ENCODE measurements at places on chromosomes 1 and 21. TPM values are rescaled to one million over a fixed set of nuclear protein-coding genes. Genes with fewer than 3 reads are reported as not detected.

- no peak for DNase-seq
These were observed 199.7 kb upstream of the ADGRL2 start for GRCh38 chr1:81600878-81601622.

REN gene
- 0.29 TPM for total RNA-seq

DNA sequence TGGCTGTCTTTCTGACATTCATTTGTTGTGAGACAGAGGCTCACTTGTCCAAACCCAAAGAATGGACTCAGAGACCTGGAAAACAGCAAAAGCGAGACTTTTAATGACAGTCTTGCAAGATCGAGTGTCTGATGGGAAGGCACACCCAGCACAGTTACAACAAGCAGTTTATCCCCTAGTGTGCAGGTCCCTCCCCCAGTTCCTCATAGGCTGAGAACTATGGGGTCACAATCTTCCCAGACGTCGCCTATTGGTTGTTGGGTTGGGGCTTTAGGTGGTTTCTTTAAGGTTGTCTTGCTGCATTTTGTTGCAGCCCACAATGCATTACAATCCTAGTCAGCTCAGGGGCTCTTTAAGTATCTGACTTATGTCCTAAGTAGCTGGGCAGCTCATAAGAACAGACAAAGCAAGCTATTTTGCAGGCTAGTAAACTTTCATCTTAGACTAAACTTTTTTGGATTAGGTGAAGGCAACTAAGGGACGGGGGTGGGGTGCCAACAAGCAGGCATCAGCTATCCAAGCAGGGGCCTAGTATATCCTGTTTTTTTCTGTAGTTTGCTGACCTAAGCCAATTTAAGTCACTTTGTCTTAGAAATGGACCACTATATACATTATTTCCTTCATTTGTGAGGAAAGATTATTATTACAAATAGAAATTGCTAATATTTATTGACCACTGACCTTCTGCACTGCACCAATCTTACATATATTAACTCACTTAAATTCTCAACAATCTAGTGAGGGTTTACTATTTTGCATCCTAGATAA, 151.8 kb downstream of the SETD4 start:
- DNase-seq, result no peak

GRCh38 chr1:53112861-53113260, 29.6 kb downstream of the SLC1A7 start:
- no peak for DNase-seq

GRCh38 chr1:6037338-6037762, 8.3 kb upstream of the KCNAB2 start:
- DNase-seq, result no peak

GRCh38 chr1:214896921-214897320, 185.6 kb upstream of the KCNK2 start:
- DNase-seq, result no peak

- no peak for DNase-seq
These were observed 199.1 kb upstream of the TMPRSS15 start for GRCh38 chr21:18602711-18603110.

- no peak for DNase-seq
These were observed 155.6 kb upstream of the NBPF11 start for GRCh38 chr1:148307583-148308185.

GRCh38 chr21:41766883-41767605, at the start of gene RIPK4:
RIPK4 (minus strand) TSS chr21:41767052; CDS start chr21:41767041, 11 bp downstream.
- DNase-seq, result no peak

DNA sequence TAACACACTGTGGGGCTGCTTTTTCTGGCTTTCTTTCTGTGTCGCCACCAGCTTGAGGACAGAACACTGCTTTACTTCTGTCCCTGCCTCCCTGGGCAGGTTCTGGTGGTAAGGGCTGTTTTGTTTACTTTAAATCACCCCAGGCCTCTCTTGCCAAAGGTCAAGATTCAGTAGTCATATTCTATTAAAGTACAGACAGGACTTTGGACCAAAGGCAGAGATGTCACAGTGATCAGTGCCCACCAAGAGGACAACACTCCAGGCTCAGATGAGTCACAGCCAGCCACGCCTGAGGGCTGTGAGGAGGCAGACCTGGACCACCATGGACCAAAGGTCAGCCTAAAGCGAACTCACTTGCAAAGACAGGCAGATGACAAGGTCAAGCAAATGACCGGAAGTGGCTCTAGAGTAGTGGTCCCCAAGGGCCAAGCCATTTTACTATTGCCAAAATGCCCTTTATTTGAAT, 200.0 kb downstream of the RHOU start:
- no peak for DNase-seq

- no peak for DNase-seq
These were observed 18.9 kb downstream of the PGLYRP3 start for GRCh38 chr1:153293851-153294250.

- DNase-seq, result no peak
These were observed 137.8 kb downstream of the GLIS1 start for GRCh38 chr1:53601031-53601745.

- DNase-seq, result no peak
These were observed 460.1 kb upstream of the RUNX1 start for GRCh38 chr21:35509001-35509704.

DNA sequence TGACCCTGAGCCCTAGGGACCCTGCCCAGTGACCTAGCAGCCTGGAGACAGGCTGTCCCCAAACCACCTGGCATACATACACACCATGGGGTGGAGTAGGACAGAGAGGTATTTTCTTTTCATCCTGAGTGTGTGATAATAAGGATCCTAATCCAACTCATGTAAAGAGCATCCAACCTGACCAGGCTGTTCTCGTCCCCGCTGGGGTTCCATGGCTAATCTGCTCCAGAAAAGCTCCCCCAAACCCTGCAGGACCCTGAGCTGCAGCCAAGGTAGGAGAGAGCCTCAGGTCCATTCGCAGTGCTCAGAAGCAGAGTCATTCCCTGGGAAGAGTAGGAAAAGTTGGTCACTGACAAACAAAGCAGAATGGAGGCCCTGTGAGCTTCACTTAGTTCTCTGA, 31.4 kb downstream of the KCND3 start:
- no peak for DNase-seq

DNA sequence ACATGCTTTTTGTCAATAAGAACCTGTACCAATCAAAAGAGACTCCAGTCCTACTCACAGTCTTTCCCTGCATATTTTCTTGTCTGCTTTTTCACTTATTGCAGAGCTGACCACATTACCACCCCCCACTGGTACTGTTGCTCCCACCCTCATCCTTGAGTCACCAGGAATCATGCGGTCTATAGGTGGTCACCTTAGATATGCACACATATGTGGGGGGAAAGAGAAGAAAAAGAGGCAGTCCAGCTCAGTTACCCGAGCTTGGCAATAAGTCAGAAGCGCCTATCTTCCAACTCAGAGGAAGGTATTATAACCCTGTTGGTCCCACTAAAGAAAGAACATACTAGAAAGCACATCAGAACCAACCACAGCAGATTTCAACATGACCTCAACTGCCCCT, 119.2 kb downstream of the SMYD2 start:
- DNase-seq, result no peak

GRCh38 chr1:244296003-244296402, 155.7 kb downstream of the ADSS2 start:
- DNase-seq, result no peak

- no peak for DNase-seq
These were observed 77.5 kb upstream of the KCNK2 start for GRCh38 chr1:215005078-215005477.

DNA sequence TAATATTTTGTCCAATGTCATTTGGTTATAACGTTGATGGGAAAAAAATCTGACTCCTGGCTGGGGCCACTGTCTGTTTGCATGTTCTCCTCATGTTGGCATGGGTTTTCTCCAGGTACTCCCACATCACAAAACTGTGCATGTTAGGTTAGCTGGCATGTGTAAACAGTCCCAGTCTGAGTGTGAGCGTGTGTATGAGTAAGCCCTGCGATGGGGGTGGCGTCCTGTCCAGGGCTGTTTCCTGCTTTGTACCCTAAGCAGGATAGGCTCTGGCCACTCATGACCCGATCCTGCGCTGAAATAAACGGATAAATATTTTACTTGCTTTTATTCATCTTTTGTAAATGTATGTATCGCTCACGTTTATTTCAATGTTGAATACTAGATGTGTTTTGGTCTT, 13.5 kb downstream of the EFCAB14 start:
- DNase-seq, result no peak

- DNase-seq, result no peak
These were observed 144.1 kb downstream of the CDC42BPA start for GRCh38 chr1:227174164-227174563.

Data from glomerular endothelial cell (primary cell).